Karpas-422 (cell line): ENCODE measurements at places on chromosomes 2 and 18. TPM values are rescaled to one million over a fixed set of nuclear protein-coding genes. Genes with fewer than 3 reads are reported as not detected.

CCDC148 gene
- total RNA-seq, result not detected in 2 replicates

TRIB2 gene
- 188 and 234 TPM in 2 replicates for total RNA-seq

CYP26B1 gene
- not detected in 2 replicates for total RNA-seq

MOB1A gene
- 221 and 542 TPM in 2 replicates for total RNA-seq

VWC2L gene
- total RNA-seq, result not detected in 2 replicates

MAP3K19 gene
- not detected in 2 replicates for total RNA-seq

EFR3B gene
- total RNA-seq, result 0.22 and 0.58 TPM in 2 replicates

WNT10A gene
- 2.9 and 3.8 TPM in 2 replicates for total RNA-seq

ANKRD30BL gene
- not detected in 2 replicates for total RNA-seq

ARHGAP28 gene
- total RNA-seq, result not detected in 2 replicates

PLGLB2 gene
- total RNA-seq, result 3.2 and 11.1 TPM in 2 replicates

IL37 gene
- total RNA-seq, result not detected in 2 replicates

MC4R gene
- not detected in 2 replicates for total RNA-seq

SLC14A1 gene
- 1.1 TPM in 1 of 2 replicates, not detected in the other for total RNA-seq

G6PC2 gene
- total RNA-seq, result not detected in 2 replicates

L3MBTL4 gene
- 9.6 and 15.2 TPM in 2 replicates for total RNA-seq

FAHD2B gene
- total RNA-seq, result 33.0 and 42.8 TPM in 2 replicates

HOXD9 gene
- not detected in 2 replicates for total RNA-seq

CXCR4 gene
- 0.97 and 2.1 TPM in 2 replicates for total RNA-seq

UPP2 gene
- not detected in 2 replicates for total RNA-seq

DNAJC5G gene
- not detected in 2 replicates for total RNA-seq

MAP2 gene
- total RNA-seq, result 0.97 and 1.5 TPM in 2 replicates

CPLX4 gene
- not detected in 2 replicates for total RNA-seq

TEX261 gene
- 62.8 and 69.2 TPM in 2 replicates for total RNA-seq

ATAD2B gene
- 17.1 and 34.5 TPM in 2 replicates for total RNA-seq

MBP gene
- 58.3 and 67.8 TPM in 2 replicates for total RNA-seq
